ENCODE measurements at places on chromosomes 6 and 20. TPM values are rescaled to one million over a fixed set of nuclear protein-coding genes. Genes with fewer than 3 reads are reported as not detected.

The CSNK2B gene
- total RNA-seq = 44.3 TPM

The C20orf96 gene
- total RNA-seq = 5.0 TPM

The BPIFB1 gene
- total RNA-seq = not detected

The SAMD5 gene
- 45.9 TPM for total RNA-seq

The CTSA gene
- 31.7 TPM for total RNA-seq

The SLC22A2 gene
- total RNA-seq = not detected

The PTCRA gene
- not detected for total RNA-seq

The CRISP2 gene
- not detected for total RNA-seq

The GNRH2 gene
- not detected for total RNA-seq

The SUMO4 gene
- total RNA-seq = 14.6 TPM

The HCK gene
- total RNA-seq = 8.3 TPM

The PLTP gene
- 51.5 TPM for total RNA-seq

The KCNQ5 gene
- 3.0 TPM for total RNA-seq

The SERPINB1 gene
- 15.9 TPM for total RNA-seq

The TDP2 gene
- 42.2 TPM for total RNA-seq

The KIF25 gene
- not detected for total RNA-seq

The COL9A1 gene
- total RNA-seq = 46.7 TPM

The SAMD3 gene
- 6.3 TPM for total RNA-seq

Data from urinary bladder (tissue), 4 donors.